ENCODE measurements at places on chromosomes 12 and 14. TPM values are rescaled to one million over a fixed set of nuclear protein-coding genes. Genes with fewer than 3 reads are reported as not detected.

Gene PDE3A
- 23.1 TPM for total RNA-seq

Gene HCAR2
- not detected for total RNA-seq

Gene OR6C70
- not detected for total RNA-seq

Gene ASB2
- under 0.01 TPM for total RNA-seq

Gene AACS
- total RNA-seq, result 22.0 TPM

Gene NOXRED1
- 0.19 TPM for total RNA-seq

Gene IFI27L1
- total RNA-seq, result 24.7 TPM

Gene MYF6
- not detected for total RNA-seq

Gene KCNA5
- not detected for total RNA-seq

Gene CD69
- not detected for total RNA-seq

Gene MSRB3
- 44.5 TPM for total RNA-seq

Gene NGB
- not detected for total RNA-seq

Gene PTCSC3
- total RNA-seq, result not detected

Gene KRT85
- total RNA-seq, result not detected

Gene DPY19L2
- total RNA-seq, result 1.9 TPM

Gene FCF1
- total RNA-seq, result 40.6 TPM

Gene LRTM2
- not detected for total RNA-seq

Gene GCH1
- 1.9 TPM for total RNA-seq

Gene GPR68
- total RNA-seq, result 0.96 TPM

Gene RFX4
- not detected for total RNA-seq

Gene YAF2
- total RNA-seq, result 11.3 TPM

Gene FGD4
- total RNA-seq, result 26.3 TPM

Gene VAMP1
- 2.7 TPM for total RNA-seq

Gene KDM2B
- total RNA-seq, result 23.7 TPM

Gene VDR
- total RNA-seq, result 3.8 TPM

Gene EIF2B2
- total RNA-seq, result 73.4 TPM

Gene POU6F1
- total RNA-seq, result 2.5 TPM

Gene NCAPD2
- total RNA-seq, result 27.6 TPM

Gene VASH1
- 2.7 TPM for total RNA-seq

Gene TEX52
- not detected for total RNA-seq

Gene SAV1
- 18.8 TPM for total RNA-seq

Gene LGR5
- 1.7 TPM for total RNA-seq

Gene IL23A
- total RNA-seq, result 0.28 TPM

Gene LALBA
- total RNA-seq, result not detected

Gene HRK
- total RNA-seq, result under 0.01 TPM

Gene SLCO1B1
- not detected for total RNA-seq

Gene APOF
- total RNA-seq, result not detected

Gene UNC79
- total RNA-seq, result 0.28 TPM

Gene NINJ2
- total RNA-seq, result 0.28 TPM

Gene MYL6B
- 35.7 TPM for total RNA-seq

Gene PAPLN
- total RNA-seq, result 6.5 TPM

Gene CISTR
- not detected for total RNA-seq

Gene PTHLH
- total RNA-seq, result 10.2 TPM

Gene TAS2R10
- under 0.01 TPM for total RNA-seq

Gene CCDC177
- total RNA-seq, result under 0.01 TPM

Gene LRP1
- 326 TPM for total RNA-seq

Gene C12orf54
- not detected for total RNA-seq

Gene BCL7A
- total RNA-seq, result 7.0 TPM

Gene DAO
- total RNA-seq, result not detected

Gene WNT1
- total RNA-seq, result not detected

Gene INSM2
- not detected for total RNA-seq

Gene OVCH1
- total RNA-seq, result under 0.01 TPM

Gene CLEC1A
- total RNA-seq, result under 0.01 TPM

Measured in regular cardiac myocyte (primary cell).